ENCODE measurements at places on chromosomes 16 and 17.

GRCh38 chr16:80836846-80837245, 32.4 kb upstream of the CDYL2 start:
- DNase-seq = no peak

DNA sequence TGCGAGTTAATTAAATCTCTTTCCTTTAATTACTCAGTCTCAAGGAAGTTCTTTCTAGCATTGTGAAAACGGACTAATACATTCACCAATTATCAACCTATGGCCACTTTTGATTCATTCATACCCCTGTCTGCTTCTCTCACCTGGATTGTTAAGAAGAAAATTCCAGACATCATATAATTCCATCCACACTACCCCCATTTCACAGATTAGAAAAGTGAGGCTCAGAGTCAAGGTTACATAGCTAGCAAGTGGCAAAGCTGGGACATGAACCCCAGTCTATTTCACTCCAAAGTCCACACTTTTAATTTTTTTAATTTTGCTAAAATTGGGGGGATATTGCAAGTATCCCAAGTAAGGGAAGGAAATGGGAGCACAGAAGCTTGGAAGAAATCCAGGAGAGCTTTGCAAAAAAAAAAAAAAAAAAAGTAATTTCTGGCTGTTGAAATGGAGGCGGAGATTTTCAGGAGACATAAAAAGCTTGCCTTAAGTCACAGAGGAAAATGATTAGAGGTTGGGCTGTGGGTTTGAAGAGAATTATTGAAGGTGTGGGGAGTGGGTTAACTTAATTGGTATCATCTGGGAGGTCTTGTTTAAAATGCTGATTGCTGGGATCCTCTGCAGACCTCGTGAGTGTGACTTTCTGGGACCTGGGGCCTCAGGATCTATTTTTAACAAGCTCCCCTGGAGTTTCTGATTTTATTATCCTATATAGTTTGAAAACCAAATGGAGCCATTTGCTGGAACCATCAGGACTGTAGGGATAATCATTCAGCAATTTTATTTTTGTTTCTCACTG, 42.3 kb upstream of the ZKSCAN2 start:
- no peak for DNase-seq

DNA sequence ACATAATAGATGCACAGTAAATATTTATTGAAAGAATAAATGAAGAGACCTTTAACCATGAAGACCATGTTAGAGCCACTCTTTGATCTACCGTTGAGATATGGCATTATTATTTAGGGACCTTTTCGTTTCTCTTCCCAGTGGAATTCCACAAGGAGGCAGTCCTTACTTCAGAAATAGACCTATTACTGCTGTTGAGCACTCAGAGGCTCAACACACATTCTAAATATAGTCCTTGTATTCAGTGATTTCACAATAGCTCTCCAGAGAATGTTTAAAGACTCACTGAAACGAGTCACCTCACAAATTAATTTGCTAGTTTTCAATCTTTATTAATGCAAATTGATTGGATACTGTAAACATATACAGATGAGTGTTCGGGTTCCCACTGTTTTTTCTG, 603.8 kb downstream of the CDH8 start:
- DNase-seq = no peak

DNA sequence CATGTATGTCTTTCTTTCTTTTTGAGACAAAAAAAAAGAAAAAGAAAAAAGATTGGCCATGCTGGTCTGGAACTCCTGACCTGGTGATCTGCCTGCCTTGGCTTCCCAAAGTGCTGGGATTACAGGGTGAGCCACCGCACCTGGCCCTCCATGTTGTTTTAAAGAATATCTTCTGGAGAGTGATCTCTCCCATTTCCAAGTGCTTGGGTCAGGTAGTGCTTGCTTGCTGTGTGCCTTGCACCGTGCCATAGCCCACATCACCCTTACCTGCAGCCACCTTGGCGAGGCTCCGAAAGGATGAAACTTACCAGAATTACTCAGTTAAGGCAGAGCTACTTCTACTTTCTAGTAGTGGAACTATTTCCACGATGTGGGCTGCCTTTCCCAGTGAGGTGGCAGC, 19.0 kb upstream of the KDM6B start:
- no peak for DNase-seq

GRCh38 chr17:37067555-37068111, 118.9 kb downstream of the AATF start:
- DNase-seq = peak; percentile 61

DNA sequence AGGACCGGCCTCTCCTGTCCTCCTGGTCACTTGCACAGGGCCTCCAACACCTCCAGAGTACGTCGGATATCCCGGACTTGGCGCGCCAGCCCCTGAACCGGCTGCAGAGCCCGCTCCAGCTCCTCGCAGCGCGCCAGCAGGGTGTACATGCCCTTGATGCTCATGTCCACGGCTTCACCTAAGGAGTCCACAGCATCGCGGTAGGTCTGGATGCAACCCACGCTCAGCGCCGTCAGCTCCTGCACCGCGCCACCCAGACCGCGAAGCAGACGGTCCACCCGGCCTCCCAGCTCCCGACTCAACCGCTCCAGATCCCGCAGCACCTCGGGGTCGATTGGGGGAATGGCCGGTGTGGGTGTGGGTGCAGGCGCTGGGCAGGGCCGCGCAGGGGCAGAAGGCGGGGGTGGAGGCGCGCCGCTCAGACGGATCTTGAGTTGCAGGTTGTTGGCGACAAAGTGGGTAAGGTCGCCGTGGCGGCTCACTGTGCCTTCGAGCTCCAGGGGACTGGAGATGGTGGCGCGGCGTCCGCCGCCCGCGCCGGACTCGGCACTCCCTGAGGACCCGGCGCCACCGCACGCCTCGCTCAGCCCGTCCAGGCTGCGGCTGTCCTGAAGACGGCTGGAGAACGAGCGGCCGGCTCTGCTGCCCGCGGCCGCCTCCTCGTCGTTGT, 804 bp downstream of the BORCS6 start:
- DNase-seq = no peak

DNA sequence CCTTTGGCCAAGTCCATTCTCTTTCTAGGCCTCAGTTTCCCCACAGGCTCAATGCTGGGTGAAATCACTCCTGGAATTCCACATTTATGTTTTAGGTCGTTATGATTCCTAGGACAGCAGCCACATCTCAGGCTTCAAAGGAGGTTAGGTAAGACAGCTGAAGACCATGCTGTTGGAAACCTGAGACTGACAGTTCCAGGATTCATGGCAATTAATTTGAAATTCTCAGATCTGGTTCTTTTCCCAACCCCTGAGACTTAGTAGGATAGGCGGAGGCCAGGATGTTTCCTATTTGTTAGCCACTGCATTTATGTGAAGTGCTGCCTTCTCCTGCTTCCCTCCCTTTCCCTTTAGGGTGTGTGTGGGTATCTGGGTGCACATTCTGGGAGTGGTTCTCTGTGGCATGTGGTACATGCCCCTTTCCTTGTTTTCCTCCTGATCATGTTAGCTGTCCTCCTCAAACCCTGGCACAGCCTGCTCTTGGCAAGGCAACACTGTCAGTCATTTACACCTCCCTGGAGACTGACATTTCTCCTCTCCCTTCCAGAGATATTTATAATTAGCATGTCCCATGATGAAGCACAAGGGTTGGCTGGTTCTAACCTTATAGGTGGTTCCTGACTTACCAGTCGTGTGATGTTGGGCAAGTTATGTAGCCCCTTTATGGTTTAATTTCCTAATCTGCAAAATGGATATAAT, 91.4 kb upstream of the SALL1 start:
- no peak for DNase-seq

DNA sequence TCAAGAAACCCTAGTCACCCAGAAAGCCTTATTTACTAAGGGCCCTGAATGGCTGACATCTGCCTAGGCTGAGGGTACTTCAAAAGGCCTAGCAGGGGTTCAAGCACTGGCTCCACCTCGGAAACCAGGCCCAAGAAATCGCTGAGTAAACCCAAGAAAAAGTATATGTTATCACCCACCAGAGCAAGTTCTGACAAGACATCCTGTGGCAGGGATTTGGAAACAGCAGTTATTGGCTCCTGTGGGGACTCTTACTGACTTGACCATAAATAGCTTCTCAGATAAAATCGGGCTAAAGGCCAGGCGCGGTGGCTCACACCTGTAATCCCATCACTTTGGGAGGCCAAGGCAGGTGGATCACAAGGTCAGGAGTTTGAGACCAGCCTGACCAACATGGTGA, 12.2 kb downstream of the ATP6V0D1 start:
- no peak for DNase-seq

- DNase-seq = peak; percentile 65
These were observed at the start of gene CES3 for GRCh38 chr16:66961065-66961744. CES3 (plus strand) TSS chr16:66961266; CDS start chr16:66961308, 42 bp downstream.

- DNase-seq = peak; percentile 81
These were observed 5.8 kb upstream of the SOCS3 start for GRCh38 chr17:78365561-78366108.

DNA sequence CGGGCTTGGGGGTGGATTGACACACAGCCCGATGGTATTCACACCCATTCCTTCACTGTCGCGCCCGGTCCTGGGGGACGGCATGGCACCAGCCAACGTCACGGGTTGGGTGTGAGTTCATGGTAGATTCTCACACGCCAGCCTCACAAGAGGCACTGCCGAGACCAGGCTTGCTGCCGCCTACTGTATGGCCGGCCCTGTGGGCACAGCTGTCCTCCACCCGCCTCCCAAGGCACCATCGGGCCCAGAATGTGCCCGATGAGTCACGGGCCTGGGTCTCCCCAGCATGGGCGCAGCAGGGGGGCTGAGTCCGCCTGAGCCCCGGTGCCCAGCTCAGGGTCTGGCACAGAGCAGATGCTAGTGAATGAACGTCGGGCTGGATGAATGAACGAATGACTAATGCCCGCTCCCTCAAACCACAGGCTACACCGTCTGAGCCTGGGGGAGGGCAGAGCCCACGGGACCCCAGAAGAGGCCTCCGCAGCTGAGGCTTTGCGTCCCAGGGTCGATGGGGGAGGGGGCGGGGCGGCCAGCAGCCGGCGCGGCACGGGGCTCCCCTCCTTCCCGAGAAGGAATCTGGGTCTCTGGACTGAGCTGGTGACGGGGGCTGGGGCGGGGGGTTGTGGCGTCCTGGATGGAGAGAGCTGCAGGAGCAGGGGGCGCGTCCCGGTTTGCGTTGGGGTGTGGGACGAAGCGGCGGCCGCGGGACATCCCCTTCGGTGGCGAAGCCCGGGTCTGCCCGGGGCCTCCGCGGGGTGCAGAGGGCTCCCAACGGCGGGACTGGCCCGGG, 829 bp downstream of the PITPNM3 start:
- DNase-seq = peak; percentile 35

- no peak for DNase-seq
These were observed 11.5 kb upstream of the RFFL start for GRCh38 chr17:35074711-35075707.

DNA sequence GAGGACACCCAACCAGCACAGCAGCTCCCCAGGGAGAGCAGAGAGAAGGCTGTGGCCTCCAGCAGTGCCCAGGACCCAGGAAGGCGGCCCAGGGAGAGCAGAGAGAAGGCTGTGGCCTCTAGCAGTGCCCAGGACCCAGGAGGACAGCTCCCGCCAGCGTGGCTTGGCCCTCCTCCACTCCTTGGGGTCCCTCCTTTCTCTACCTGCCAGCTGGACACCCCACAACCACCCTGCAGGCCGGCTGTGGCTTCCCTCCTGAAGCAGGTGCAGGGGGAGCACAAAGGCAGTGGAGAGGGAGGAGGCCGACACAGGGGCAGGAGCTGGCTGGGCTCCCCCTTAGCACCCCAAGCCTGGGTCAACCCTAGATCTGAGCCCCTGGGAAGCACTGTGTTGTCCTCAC, 54.1 kb upstream of the FASN start:
- DNase-seq = no peak

DNA sequence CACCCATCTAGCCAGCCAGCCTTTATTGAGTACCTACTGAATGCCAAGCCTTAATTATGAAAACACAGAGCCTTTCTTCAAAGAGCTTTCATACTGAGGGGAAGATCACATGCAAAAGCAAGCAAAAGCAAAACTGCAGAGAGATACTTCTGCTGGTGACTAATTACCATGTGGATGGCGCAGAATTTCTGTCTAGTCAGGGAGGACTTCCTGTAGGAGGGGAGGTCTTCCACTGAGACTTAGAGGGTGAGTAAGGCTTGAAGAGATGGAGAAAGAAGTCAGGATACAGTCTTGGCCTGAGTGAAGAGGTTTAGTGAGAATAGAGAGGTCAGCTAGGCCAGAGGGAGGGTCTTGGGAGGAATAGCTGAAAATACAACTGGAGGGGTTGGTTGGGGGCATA, 53.9 kb upstream of the CCL2 start:
- DNase-seq = no peak

DNA sequence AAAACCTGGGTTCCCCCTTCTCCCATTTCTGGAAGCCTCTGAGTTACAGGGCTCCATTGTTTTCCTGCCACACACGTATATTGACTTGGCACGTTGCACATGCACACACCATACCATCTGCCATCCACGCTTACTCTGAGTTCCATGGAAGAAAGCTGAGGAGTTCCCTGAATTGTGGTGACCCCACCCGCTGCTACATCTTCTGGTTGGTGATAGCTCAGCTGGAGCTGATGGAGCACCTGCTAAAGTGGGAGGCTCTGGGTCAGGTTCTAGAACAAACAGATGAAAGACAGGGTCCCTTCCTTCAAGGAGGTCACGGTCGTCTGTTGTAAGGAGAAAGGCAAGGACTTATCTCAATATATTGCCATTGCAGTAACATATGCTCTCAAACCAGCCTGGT, 41.1 kb downstream of the TMEM11 start:
- DNase-seq = no peak

DNA sequence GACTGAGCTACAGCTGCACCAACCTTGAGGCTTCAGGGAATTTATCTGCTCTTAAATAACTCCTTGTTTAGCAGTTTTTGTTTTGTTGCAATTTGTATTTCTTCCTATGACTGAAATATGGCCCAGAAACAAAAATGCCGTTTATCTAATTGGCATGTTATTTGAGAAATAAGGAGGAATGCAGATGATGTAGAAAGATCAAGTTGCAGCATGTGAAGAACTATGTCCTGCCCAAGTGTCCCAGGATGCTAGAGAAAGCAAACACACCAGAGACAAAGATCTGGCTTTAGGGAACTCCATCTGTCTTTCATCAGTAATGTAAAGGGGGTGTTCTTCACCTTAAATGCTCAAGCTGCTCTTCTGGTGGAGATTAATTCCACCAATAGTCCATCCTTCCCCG, 29.7 kb downstream of the USP31 start:
- peak; percentile 37 for DNase-seq

GRCh38 chr17:51341457-51341856, 81.1 kb downstream of the UTP18 start:
- no peak for DNase-seq

DNA sequence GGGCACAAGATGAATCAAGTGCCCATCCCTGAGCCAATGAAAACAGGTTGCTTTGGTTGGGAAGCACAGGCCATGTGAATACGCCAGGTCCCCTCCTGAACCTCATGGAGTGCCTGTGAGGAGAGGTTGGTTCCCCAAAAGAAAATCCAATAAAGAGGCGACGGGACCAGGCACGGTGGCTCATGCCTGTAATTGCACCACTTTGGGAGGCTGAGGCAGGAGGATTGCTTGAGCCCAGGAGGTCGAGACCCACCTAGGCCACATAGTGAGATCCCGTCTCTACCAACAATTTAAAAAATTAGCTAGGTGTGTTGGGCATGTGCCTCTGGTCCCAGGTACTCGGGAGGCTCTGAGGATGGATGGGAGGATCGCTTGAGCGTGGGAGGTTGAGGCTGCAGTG, 3.5 kb upstream of the CORO1A start:
- DNase-seq = no peak
